ENCODE measurements at places on chromosomes 2 and 18.

DNA sequence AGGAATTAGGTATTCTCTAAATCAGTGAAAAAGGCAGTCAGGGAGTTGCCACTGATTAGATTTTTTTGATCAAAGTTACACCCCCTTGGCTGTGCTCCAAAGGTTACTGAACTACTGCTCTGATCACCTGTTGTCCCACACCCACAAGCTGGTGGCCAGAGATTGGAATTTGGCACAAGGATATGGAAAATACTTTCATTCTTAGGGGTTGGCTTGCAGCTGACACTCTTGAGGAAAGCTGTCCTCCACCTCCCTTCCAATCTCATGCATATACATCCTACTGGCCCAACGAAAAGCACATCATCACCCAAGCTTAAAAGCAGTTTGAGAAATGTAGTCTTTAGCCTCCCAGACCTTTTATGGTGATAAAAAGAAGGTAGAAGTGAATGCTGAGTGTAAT, 329.5 kb upstream of the CHAC2 start:
- no peak for DNase-seq

GRCh38 chr18:13243363-13243762, 24.8 kb downstream of the LDLRAD4 start:
- DNase-seq: no peak

DNA sequence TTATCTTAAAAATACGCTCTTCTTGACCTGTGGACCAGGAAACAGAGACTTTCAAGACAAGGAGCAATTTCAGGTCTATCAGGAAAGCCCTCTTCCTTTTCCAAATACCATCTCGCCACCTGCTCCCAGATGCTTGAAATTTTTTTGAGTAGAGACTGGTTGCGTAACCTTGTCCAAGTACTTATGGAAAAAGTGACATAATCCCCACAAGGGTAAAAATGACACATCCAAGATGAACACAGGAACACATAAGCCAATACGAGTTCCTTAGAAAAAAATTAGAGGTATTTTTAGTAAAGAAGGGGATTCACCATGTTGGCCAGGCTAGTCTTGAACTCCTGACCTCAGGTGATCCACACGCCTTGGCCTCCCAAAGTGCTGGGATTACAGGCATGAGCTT, 1.8 kb downstream of the SERPINB13 start:
- no peak for DNase-seq

GRCh38 chr18:2547477-2548087, 23.7 kb downstream of the METTL4 start:
- no peak for DNase-seq

- no peak for DNase-seq
These were observed 6.5 kb downstream of the RPIA start for GRCh38 chr2:88698027-88698413.

DNA sequence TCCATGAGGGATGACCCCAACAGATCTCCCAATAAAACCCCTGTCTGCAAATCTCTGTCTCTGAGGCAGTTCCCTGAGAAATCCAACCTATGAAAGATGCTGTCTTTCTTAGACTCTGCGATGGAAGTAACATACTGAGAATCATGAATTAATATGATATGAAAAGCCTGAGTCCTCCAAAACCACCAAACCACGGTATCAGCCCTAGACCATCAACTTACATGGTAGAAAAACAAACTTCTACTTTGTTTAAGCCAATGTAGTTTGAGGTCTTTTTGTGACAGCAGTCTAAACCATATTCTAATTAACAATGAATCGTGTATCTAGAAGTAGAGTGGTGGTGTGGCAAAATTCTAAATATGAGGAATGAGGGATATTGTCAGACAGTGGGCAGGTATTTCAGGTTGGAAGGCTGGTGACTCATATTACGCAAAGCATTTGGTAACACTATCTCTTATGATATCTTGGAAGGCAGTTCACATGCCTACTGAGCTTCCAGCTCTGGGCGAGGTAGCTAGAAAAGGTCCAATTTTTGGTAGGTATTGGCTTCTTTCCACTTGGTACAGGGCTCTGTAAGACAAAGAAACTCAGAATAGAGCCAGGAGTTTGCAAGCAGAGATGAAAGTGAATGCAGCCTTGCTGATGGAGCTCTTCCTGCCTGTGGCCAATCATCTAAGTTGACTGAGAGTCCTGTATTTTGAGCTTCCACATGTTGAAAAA, 215.8 kb downstream of the ZFP36L2 start:
- DNase-seq: no peak

Measured in activated naive CD8-positive, alpha-beta T cell treated with anti-CD3 and anti-CD28 coated beads for 36 hours (primary cell).